T-helper 17 cell (primary cell): ENCODE measurements at places on chromosomes 2 and 18. TPM values are rescaled to one million over a fixed set of nuclear protein-coding genes. Genes with fewer than 3 reads are reported as not detected.

DNA sequence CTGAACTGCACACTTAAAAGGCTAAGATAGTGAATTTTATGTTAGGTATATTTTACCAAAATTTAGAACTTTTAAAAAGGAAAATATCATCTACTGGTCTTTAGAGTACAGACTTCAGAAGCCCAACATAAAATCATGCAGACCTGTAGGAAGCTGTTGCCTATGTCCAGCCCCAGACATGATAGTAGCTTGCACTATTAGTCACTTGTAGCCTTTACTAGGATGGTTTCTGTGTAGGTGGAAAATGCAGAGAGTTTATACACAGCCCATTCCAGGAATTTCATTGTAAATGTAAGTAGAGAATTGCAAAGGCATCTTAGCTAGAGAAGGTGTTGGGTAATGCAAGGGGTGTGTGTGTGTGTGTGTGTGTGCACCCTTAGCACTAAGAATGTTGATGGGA lies 640.2 kb downstream of the RNF144A start:
- DNase-seq, result no peak

- DNase-seq, result no peak
Observed at GRCh38 chr18:38009320-38009719, 443.7 kb upstream of the CELF4 start.

GRCh38 chr2:151623631-151624030 lies 110.6 kb downstream of the NEB start:
- no peak for DNase-seq

- no peak for DNase-seq
Observed at GRCh38 chr2:208820014-208820688, 413.6 kb downstream of the PTH2R start.

The GALNT3 gene
- 6.7 TPM for total RNA-seq
